Activated naive CD4-positive, alpha-beta T cell treated with Interleukin-2 at 50 U/mL for 16 hours (primary cell): ENCODE measurements at places on chromosomes 13 and 19.

DNA sequence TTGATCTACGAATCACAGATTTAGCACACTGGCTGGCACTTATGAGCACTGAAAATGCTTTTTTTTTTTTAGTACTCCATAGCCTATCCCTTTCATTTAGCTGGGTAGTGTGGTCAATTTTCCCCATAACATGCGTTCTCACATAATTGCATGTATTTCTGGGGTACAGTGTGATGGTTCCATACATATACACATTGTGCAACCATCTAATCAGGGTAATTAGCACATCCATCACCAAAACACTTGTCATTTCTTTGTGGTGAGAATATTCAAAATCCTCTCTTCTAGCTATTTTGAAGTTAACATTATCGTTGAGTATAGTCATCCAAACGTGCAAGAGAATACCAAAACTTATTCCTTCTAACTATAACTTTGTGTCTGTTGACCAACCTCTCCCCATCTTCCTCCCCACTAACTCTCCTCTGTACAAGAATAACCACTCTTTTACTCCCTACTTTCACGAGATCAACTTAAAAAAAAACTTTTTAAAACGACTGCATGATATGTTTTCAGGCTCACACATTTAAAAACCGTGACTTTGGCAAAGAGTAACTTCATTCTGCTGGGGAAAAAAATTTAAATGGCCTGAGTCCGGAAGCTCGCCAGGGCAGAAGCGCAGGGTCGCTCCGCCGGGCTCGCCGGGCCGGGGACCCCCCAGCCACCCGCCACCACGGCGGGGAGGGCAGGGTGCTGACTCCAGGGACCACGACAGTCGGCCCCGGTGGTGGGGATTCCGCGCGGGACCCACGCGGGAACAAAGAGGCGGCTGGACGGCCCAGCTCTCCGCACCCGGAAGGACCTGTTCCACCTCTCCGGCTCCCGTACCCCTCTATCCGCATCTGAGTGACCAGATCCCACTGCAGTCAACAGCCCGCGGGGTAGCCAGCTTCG is 868 bp upstream of the UBAC2 start:
- no peak for DNase-seq

GRCh38 chr19:12721656-12722565 is 1.8 kb downstream of the TNPO2 start:
- DNase-seq: peak; percentile 49

DNA sequence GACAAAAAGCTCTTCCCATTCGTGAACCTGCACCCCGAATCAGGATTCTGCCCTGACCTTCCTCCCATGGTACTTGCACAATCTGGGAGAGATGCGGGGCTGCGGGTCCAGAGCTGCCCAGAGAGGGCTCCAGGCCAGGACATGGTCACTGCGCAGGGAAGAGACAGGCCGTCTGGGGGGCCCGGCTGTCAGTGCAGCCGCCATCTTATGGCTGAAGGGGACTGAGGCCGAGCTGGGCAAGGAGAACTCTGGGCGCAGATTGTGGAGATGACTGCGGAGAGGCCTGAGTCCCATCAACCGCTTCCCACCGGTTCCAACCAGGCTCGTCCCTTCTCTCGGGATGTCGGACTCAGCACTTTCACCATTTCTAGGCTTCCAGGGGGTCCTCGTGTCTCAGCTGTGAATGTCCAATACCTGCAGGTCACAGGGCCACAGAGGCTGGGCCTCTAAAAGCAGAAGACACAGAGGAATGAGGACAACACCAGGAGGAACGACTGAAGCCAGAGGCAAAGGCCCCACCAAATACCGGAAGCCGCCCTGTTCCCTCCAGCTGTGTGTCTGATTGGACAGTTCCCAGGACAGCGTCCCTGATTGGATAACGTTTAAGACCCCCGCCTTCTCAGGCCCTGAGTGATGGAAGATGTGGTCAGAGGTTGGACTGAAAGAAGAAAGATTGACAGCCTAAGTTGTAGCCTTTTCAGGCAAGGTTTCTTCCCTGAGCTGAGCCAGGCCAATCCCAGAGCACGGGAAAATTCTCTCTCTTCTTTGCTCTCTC is 117.1 kb upstream of the ZNF91 start:
- no peak for DNase-seq

DNA sequence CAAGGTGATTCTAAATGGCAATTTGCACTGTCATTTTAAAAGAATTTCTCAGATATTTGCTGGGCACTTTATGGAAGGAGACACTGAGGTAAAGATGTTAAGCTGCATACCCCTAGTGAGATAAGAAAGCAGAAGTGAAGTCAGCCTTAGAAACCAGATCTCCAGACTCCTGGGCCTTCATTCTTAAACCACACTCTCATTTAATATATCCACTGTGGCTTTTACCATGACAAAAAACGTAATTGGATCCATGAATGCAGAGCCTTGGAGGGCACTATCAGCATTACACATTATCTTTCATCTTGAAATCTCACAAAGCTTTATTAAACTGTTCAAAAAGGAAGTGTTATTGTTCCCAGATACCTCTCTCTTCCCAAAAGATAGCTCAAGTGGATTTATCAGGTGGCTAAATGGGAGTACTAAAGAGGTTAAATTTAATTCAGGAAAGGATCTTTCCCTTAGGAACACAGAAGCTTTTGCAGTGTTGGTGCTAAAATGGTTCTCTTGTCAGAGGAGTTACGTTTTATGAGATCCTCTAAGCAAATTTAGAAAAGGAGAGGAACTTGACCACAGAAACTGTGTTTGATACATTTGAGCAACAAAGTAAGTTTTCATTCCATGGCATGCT is 1060.4 kb downstream of the EFNB2 start:
- DNase-seq: no peak

DNA sequence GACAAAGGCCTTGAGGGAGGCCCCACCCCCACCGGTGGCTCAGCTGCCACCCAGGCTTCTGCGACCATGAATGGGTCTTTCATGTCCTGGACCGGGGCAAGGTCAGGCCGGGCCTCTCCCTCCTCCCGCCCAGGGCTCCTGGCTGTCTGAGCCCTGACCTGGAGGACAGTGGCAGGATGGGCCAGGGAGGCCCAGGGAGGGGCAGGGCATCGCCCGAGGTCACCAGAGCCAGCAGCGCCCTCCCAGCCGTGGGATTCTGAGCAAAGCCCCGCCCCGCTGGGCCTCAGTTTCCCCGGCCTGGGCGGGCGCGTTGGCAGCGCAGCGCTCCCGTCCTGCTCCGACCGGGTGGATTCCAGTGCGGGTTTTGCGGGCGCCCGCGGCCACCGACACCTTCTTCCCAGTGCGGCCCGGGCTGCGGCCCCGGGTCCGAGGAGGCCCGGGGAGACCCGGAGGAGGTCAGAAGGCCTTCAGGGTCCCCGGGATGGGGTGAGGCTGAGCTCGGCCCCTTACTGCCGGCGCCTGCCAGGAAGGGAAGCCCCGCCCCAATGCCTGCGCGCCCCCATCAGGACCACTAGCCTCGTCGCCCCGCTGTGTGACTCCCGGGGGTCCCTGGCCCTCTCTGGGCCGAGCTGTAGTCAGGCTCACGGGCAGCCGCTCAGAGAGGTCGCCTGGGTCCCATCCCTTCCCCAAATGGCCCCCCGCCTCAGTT is 24.6 kb upstream of the SEMA6B start:
- peak; percentile 8 for DNase-seq
